Transverse colon (tissue), 4 donors: ENCODE measurements at places on chromosomes 5 and 9. TPM values are rescaled to one million over a fixed set of nuclear protein-coding genes. Genes with fewer than 3 reads are reported as not detected.

GRCh38 chr9:33472881-33473615, 676 bp downstream of the NOL6 start:
- no peak for DNase-seq

- DNase-seq = no peak
Measured at GRCh38 chr9:37575001-37575400, 1.2 kb downstream of the FBXO10 start.

- DNase-seq = no peak
Measured at GRCh38 chr5:103894882-103895281, 332.3 kb upstream of the NUDT12 start.

DNA sequence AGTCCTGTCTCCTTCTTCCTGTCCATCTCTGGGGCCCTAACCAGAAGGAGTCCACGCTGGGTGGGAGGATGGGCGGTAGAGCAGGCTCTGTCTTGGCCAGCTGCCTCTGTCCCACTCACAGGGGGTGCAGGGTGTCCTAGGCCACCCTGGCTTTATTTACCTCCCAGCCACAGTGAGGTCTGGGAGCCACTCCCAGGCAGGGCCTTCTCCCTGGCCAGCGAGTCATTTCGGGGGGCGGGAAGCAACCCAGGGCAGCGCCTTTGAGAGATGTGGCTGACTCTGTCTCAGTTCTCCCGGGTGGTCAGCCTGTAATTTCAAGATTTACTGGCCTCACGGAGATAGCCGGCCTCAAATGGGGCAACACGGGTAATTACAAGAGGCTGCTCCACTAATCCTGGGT, 67.4 kb upstream of the PTCH1 start:
- DNase-seq = no peak

GRCh38 chr5:87229780-87230179, 37.9 kb upstream of the RASA1 start:
- no peak for DNase-seq

- DNase-seq = no peak
Measured at GRCh38 chr5:19713740-19714139, 274.3 kb downstream of the CDH18 start.

DNA sequence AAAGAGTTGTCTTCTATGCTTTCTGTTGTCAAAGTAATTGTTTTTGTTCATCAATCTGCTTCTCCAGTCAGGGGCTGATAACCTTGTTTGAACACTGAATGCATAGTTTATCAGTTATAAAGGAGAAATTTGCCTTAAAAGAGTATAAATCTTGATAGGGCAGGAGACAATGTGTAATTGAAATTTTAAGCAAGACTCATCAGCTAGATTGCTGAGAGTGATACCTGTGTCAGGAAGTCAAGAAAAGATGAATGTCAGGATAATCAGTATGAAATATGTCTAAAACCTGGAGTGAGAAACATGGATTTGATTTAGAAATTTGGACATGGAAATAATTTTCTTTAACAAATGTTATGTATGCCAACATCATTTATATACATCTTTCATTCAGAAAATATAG, 1258.1 kb downstream of the EFNA5 start:
- no peak for DNase-seq

GRCh38 chr9:11319538-11319937, 706.7 kb upstream of the PTPRD start:
- DNase-seq = no peak

DNA sequence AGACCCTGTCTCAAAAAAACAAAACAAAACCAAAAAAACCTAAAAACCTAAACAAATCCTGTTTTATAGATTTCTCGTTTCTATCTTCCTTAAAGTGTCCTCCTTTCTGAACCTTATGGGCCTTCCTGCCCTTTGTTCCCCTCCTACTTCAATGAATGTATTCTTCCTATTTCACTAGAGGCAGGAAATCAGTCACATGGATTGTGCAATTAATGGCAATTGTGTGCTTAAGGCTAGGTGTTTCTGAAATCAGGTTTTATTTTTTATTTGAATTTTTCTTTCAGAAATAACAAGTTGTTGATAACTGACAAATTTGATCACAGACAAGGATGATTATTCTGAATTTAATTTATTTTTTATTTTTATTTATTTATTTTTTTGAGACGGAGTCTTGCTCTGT, 220.6 kb upstream of the SEMA6A start:
- no peak for DNase-seq

DNA sequence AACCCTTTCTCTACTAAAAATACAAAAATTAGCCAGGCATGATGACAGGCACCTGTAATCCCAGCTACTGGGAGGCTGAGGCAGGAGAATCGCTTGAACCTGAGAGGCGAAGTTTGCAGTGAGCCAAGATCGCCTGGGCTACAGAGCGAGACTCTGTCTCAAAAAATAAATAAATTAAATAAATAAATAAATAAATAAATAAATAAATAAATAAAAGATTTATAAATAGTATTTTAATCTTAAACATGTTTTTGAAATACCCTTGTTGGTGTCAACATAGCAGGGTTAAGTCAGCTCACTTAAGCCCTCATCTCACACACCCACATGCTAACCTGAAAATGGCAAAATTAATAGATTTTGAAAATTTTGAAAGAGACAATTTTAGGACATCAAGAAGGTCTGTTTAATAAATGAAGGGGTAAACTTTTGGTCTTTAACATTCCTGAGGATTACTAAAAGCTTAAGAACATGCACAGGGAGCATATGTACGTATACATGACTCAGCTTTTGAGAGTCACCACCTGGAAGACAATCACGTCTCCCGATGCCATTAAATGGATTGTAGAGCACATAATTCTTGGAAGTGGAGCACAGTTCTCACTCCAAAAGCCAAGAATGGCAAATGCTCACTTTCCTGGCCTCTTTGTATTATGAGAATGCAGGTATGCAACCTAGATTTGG, 202.5 kb downstream of the GDNF start:
- DNase-seq = no peak

DNA sequence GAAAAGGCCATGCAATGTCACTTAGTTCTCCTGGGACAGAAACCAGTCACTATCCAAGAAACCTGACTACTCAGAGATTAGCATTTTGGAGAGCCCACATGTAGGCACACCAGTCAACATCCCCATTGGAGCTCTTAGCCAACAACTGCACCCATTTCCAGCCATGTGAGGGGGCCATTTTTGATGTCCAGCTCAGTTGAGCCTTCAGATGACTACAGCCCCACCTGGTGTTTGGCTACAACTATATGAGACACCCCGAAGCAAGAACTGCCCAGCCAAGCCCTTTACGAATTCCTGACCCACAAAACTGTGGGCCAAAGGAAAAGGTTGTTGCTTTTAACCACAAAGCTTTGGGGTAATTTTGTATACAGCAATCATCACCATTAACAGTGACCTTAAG, 300.1 kb downstream of the ASTN2 start:
- no peak for DNase-seq

DNA sequence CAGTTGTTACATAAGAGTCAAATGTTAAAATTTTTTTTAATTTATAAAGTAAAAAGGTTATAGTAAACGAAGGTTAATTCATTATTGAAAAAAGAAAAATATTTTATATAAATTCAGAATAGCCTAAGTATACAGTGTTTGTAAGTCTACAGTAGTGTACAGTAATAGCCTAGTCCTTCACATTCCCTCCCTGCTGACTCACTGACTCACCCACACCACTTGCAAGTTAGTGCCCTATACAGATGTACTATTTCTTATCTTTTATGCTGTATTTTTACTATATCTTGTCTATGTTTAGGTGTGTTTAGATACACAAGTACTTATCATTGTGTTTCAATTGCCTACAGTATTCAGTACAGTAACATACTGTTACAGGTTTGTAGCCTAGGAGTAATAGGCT, 57.6 kb downstream of the MAMDC2 start:
- no peak for DNase-seq

BAAT gene
- total RNA-seq = not detected

WWC1 gene
- total RNA-seq = 10.1 TPM

IL17B gene
- total RNA-seq = not detected

SPINK13 gene
- total RNA-seq = not detected

FGF1 gene
- 0.32 TPM for total RNA-seq

KIF4B gene
- not detected for total RNA-seq

CCDC69 gene
- 56.5 TPM for total RNA-seq

CENPP gene
- 2.9 TPM for total RNA-seq

SHOC1 gene
- total RNA-seq = not detected
